ENCODE measurements at places on chromosomes 7 and 10. TPM values are rescaled to one million over a fixed set of nuclear protein-coding genes. Genes with fewer than 3 reads are reported as not detected.

The HOXA6 gene
- total RNA-seq, result 1.4 TPM

The SYT15B gene
- total RNA-seq, result 0.56 TPM

The HABP2 gene
- not detected for total RNA-seq

The FUOM gene
- 28.1 TPM for total RNA-seq

The KEL gene
- total RNA-seq, result not detected

The TCERG1L gene
- total RNA-seq, result not detected

The PLEKHS1 gene
- not detected for total RNA-seq
